Sciatic nerve (tissue), 2 donors: ENCODE measurements at places on chromosomes 1 and 21. TPM values are rescaled to one million over a fixed set of nuclear protein-coding genes. Genes with fewer than 3 reads are reported as not detected.

The PSMG1 gene
- total RNA-seq, result 18.2 TPM

The NBPF4 gene
- total RNA-seq, result 0.18 TPM

The SRSF11 gene
- total RNA-seq, result 228 TPM

The LRRC3 gene
- 6.8 TPM for total RNA-seq

The PDZK1 gene
- 0.58 TPM for total RNA-seq

The GNG4 gene
- total RNA-seq, result 4.0 TPM

The ACP6 gene
- total RNA-seq, result 17.6 TPM

The REN gene
- total RNA-seq, result not detected

The AMY2A gene
- 1.5 TPM for total RNA-seq

The CORT gene
- 0.62 TPM for total RNA-seq

The KISS1 gene
- not detected for total RNA-seq

The RNU1-4 gene
- total RNA-seq, result 13,769 TPM

The GPR61 gene
- not detected for total RNA-seq

The TMEM200B gene
- 24.6 TPM for total RNA-seq

The HSPA6 gene
- 13.4 TPM for total RNA-seq

The OR10Z1 gene
- total RNA-seq, result not detected

The G0S2 gene
- total RNA-seq, result 93.0 TPM

The ATAD3C gene
- total RNA-seq, result 2.4 TPM

The OLIG2 gene
- not detected for total RNA-seq

The MASP2 gene
- not detected for total RNA-seq

The TNFRSF8 gene
- 5.2 TPM for total RNA-seq

The ABCA4 gene
- total RNA-seq, result 0.40 TPM

The TGFB2 gene
- total RNA-seq, result 46.8 TPM

The RXRG gene
- 11.9 TPM for total RNA-seq

The TDRD5 gene
- not detected for total RNA-seq

The AADACL4 gene
- total RNA-seq, result not detected

The SLC26A9 gene
- total RNA-seq, result not detected

The IRF2BP2 gene
- total RNA-seq, result 142 TPM

The CD48 gene
- total RNA-seq, result 6.8 TPM

The SPRR4 gene
- total RNA-seq, result not detected

The PPIAL4G gene
- total RNA-seq, result not detected

The COL11A1 gene
- 19.0 TPM for total RNA-seq

The GNAT2 gene
- not detected for total RNA-seq

The ETV3L gene
- not detected for total RNA-seq

The LCE1B gene
- total RNA-seq, result not detected

The SPATA21 gene
- 0.49 TPM for total RNA-seq

The EFCAB14 gene
- 109 TPM for total RNA-seq

The PDC gene
- not detected for total RNA-seq

The SERPINC1 gene
- total RNA-seq, result not detected

The SLC27A3 gene
- 38.0 TPM for total RNA-seq

The CLIC6 gene
- total RNA-seq, result 4.7 TPM

The OR2G6 gene
- not detected for total RNA-seq

The S100A11 gene
- 231 TPM for total RNA-seq

The MRPL20 gene
- 75.6 TPM for total RNA-seq

The APOBEC4 gene
- total RNA-seq, result not detected

The SLAMF1 gene
- total RNA-seq, result 0.71 TPM

The HECTD3 gene
- total RNA-seq, result 37.6 TPM

The VAMP3 gene
- 143 TPM for total RNA-seq

The MSH4 gene
- 1.6 TPM for total RNA-seq

The DNAJC16 gene
- 19.8 TPM for total RNA-seq

The CASZ1 gene
- total RNA-seq, result 8.5 TPM

The E2F2 gene
- 2.1 TPM for total RNA-seq

The ALX3 gene
- not detected for total RNA-seq

The FLG2 gene
- total RNA-seq, result not detected

The PLD5 gene
- 0.27 TPM for total RNA-seq
